ENCODE measurements at places on chromosomes 4 and X. TPM values are rescaled to one million over a fixed set of nuclear protein-coding genes. Genes with fewer than 3 reads are reported as not detected.

DNA sequence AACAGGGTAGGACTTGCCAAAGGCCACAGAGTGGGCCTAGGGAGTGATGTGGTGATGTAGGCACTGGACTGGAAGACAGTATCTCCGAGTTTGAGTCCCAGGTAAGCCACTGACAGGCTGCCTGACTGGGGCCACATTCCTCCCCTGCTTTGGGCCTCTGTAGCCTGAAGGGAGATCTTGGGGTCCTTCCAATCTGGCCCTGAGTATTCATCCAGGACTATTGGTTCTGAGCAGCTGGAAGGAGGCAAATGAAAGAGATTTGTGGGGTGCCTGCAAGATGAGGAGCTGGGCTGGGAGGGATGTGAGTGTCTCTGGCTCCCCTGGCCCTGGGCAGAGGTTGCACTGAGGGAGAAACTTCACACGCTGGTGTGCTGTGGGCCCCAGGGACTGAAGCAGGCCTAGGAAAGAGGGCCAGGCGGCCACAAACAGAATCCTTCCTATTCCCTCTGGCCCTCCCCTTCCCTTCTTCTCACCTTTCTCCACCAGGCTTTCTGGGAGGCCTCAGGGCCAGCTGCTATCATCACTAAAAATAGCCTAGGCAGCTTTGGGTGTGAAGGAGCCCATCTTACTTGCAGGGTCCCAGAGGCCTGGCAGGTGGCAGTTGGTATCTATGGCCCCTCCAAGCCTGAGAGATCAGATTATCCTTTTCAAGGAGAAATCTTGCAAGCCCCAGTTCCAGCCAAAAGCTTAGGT, 70.1 kb downstream of the PJA1 start:
- DNase-seq, result no peak

- DNase-seq, result peak; percentile 68
These were observed 38.0 kb downstream of the MAGEE2 start for GRCh38 chrX:75746891-75747639.

DNA sequence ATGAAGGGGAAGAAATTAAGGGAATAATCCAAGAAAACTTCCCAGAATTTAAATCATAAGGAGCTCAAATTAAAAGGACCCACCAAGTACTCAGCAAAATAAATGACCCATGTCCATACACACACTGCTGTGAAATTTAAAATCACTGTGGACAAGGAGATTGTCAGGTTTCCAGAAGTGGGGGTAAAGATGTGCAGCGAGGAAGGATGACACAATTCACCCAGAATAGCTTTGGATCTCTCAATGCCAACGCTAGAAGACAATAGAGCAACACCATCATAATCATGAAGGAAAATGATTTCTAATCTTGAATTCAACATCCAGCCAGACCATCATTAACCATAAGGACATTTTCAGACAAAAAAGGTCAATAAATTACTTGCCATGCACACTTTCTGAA, 65.7 kb downstream of the CASK start:
- no peak for DNase-seq

- no peak for DNase-seq
These were observed 1.8 kb downstream of the ATP11C start for GRCh38 chrX:139930916-139931645.

The PPEF2 gene
- not detected for total RNA-seq

The GCNA gene
- total RNA-seq, result 1.3 TPM

DNA sequence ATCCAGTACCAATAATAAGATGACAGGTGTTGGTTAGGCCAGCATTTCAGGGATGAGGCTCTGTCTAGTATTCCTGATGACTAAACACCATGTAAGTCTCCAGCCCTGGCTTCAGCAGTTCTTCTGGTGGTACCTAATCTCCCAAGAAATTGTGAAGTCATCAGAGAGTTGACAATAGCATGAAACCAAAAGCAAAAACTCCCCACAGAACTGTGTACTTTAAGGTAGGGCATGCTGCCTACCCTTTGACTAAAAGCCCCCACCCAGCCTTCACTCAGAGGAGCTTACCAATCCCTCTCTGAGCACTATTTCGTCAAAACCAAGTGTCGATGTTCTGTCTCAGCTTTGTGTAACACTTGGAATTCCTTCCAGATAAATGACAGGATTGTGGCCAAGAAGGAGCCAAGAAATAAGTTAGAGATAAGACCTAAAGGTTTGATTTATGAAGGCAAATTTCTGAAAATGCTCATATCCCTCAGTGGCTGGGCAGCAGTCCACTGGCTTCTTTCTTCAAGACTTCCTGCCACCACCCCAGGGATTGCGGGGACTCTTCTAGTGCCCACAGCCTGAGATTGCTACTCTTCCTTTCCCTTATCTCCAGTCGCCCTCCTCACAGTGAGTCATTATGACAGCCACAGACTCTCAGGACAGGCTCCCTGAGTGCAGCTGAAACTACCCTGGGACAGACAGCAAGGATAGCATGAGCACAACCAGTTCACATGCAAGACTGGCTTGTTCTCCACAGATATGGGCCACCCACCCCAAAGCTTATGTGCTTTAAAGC, 67.3 kb upstream of the LHFPL1 start:
- no peak for DNase-seq

DNA sequence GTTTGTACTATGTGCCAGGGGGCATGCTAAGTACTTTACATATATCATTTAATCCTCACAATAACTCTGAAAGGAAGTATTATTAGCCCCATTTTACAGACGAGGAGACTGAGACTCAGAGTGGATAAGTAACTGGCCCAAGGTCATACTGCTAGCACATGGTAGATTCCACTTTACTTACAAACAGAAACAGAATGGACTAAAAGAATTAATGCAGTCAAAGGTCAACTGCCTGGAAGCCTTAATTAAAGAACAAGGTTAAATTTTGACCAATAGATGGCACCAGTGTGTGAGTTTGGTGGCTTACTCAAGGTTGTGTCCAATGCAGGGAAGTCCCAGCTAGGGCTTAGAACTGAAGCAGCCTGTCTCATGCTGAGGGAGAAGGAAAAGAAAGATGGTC, 4.7 kb downstream of the RIPPLY1 start:
- DNase-seq, result no peak

- DNase-seq, result no peak
These were observed 142.9 kb upstream of the MBNL3 start for GRCh38 chrX:132631579-132632232.

- DNase-seq, result no peak
These were observed at the start of the genes DNAAF6 and NUP62CL for GRCh38 chrX:107205770-107206696. DNAAF6 (plus strand) TSS chrX:107206611; CDS start chrX:107212876, 6,265 bp downstream. NUP62CL (minus strand) TSS chrX:107206433; CDS start chrX:107175146, 31,287 bp downstream.

DNA sequence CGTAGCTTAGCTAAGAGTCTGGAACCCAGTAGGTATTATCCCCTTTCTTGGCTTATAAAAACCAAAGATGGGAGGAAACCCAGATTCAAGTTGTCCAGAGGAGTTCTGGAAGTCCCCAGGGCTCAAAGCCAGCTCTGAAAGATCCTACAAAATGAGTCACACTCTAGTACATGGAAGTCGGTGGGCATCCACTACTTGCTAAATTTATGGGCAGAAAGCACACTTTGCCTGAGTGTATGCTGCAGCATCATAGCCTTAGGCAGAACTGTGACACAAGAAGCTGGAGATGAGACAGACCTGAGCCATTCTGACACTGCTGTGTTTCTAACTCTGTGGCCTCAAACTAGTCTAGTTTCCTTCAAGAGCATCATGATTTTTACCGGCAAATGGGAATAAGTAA, 429.3 kb downstream of the AFF2 start:
- DNase-seq, result no peak

The PRDM8 gene
- total RNA-seq, result 2.6 TPM

GRCh38 chrX:30741545-30741944, 88.3 kb downstream of the GK start:
- DNase-seq, result no peak

GRCh38 chrX:23981711-23982110, 45.3 kb downstream of the KLHL15 start:
- no peak for DNase-seq

GRCh38 chrX:118975831-118976598, 1.6 kb downstream of the LONRF3 start:
- peak; percentile 94 for DNase-seq

Measured in mesenteric fat pad (tissue), 1 donor.